ENCODE measurements at places on chromosomes 5 and 9.

- DNase-seq, result no peak
Observed at GRCh38 chr5:32387211-32387610, 57.3 kb downstream of the ZFR start.

- DNase-seq, result no peak
Observed at GRCh38 chr9:79507801-79508200, 64.0 kb upstream of the TLE4 start.

GRCh38 chr5:116939641-116940040 lies 365.0 kb upstream of the SEMA6A start:
- DNase-seq, result no peak

DNA sequence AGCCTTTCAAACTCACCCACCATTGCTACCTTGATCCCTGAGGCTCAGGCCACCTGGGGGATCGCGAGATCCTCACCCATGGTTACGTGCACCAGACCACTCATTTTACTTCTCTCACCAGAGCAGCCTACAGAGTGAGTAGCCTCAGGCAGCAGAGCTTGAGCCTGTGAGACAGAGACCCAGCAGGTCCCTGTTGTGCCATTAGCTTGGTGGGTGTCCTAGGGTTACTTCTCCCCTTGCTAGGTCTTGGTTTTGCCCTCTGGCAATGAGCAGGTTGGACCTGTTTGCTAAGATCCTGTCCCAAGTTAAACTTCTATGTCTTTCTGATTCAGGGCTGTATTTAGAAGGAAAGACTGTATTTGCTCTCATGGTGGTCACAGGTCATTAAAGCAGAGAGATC lies 21.8 kb downstream of the WHRN start:
- no peak for DNase-seq

DNA sequence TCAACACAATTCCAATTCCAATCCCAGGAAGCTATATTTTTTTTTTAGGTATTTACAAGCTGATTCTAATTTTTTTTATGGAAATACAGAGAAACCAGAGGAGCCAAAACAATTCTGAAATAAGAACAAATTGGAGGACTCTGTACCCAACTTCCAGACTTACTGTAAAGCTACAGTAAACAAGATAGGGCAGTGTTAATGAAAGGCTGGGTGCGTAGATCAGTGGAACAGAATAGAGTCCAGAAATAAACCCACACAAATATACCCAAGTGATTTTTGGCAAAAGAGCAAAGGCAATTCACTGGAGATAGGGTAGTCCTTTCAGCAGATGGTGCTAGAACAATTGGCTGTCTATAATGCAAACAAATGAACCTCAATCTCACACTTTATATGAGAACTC lies 50.6 kb downstream of the WHRN start:
- no peak for DNase-seq

GRCh38 chr9:106962615-106963363 lies 99.8 kb downstream of the ZNF462 start:
- no peak for DNase-seq

- no peak for DNase-seq
Observed at GRCh38 chr9:123355761-123356431, at the start of gene CRB2. CRB2 (plus strand) TSS chr9:123356197; CDS start chr9:123356261, 64 bp downstream.

GRCh38 chr9:115234094-115234493 lies 116.1 kb upstream of the TNC start:
- DNase-seq, result no peak

DNA sequence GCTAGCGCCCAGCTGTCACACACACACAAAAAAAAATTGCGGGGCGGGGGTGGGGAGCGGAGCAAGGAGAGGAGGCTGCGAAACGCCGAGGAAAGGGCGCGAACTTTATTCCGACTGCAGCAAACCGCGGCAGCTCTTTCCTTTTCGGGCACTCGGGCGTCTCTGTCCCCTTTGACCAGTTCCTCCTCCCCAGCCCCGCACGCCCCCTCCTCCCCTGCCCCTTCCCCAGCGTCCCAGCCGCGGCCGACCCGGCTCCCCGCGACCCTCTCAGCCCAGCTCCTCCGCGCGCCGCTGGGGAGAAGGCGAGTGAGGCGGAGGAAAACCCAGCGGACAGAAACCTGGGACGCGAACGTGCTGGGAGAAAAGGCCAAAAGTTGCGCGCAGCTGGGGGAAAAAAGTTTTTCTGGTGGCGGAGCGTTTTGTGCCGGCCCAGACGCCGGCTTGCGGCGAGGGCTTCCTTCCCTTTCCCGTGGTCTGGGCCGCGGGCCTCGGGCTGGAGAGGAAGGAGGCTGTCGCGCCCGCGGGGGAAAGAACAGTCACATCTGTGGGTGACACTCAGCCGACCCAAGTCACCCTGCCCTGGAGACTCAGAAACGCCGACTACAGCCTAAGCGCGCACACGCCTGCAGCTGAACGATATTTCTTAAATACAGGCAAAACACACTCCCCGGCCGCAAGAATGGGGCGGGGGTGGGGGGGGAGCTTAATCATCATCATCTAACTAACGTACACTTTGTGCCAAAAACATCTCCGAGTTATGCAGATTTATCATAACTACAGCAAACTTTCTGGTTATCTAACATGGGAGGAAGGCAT lies 1.1 kb upstream of the BNC2 start:
- DNase-seq, result no peak

- DNase-seq, result no peak
Observed at GRCh38 chr5:53783624-53784228, 223.3 kb downstream of the NDUFS4 start.

- DNase-seq, result peak; percentile 17
Observed at GRCh38 chr9:93058355-93059010, at the start of gene SUSD3. SUSD3 (plus strand) TSS chr9:93058701; CDS start chr9:93058743, 42 bp downstream.

- DNase-seq, result no peak
Observed at GRCh38 chr5:127571314-127572131, 54.1 kb downstream of the PRRC1 start.

DNA sequence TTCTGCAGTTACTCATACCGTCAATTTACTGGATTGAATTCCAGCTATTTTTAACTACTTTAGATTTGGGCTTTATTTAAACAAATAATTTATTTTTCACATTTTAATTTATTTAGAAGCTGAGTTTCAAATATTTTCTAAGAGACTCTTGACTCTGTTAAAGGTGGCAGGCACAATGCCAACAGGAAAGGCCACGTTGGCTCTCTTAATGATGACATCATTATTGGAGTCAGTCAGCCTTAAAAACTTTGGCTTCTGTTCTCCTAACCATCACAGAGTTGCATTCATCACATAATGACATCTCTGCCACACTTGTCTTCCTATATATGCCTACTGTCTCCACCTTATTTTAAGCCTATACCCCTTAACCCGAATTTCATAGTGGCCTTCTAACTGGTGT lies 172.3 kb upstream of the PLPPR1 start:
- no peak for DNase-seq

DNA sequence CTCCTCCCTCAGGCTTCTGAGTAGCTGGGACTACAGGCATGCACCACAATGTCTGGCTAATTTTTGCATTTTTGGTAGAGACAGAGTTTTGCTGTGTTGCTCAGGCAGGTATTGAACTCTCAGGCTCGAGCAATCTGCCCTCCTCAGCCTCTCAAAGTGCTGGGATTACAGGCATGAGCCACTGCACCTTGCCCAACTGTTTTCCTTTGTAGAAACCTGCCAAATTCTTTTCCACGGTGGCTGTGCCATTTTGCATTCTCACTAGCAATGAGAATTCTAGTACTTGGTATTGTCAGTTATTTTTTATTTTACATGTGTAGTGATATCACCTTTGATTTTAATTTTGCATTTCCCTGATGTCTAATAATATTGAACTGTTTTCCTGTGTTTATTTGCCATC lies 7.8 kb downstream of the RMI1 start:
- no peak for DNase-seq

DNA sequence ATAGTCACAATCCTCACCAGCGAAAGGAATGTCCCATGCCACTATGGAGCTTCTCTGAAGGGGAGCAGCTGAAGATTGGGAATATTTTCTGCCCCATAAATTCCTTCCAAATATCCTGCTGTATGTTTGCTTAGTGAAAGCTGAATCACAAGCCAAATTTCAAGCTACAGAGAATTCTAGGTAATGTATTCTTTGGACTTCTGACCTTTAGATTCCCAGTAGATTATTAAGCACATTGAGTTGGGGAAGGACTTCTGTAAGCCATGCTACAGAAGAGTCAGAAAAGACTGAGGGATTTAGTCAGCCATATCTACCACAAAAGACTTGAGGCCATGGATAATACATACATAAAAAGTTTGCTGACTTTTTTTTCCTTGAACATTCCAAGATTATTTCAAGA lies 1342.0 kb upstream of the NUDT12 start:
- no peak for DNase-seq

DNA sequence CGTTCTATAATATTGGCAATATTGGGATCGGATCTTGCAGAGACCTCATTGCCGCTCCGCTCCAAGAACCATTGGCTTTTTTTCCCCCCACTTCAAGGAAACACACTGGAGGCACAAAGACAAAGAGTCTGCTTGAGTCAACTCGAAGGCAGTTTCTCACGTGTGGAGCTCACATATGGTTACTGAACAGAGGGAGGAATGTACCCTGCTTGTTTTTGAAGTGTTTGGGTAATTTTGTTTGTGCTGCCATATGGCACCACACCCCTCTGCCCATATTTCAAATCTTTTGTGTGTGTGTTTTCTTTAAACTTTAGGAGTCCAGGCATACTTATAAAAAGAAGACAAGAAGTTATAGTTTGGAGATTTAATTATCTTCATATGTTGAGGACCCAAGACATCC lies 595.9 kb downstream of the DTWD2 start:
- no peak for DNase-seq

GRCh38 chr5:139651043-139651834 lies 3.1 kb downstream of the CXXC5 start:
- DNase-seq, result no peak

DNA sequence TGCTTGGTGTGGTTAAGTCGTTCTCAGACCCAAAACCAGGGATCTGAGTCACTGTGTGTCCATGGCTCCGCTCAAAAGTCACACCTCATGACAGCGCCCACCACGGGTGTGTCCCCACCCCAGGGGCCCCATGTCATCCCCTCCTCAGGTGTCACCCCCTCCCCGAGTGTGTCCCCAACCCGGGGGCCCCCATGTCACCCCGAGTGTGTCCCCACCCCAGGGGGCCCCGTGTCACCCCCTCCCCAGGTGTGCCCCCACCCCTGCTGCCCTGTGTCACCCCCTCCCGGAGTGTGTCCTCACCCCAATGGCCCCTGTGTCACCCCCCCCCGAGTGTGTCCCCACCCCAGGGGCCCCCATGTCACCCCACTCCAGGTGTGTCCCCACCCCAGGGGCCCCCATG lies 5.1 kb downstream of the LRRC14B start:
- no peak for DNase-seq

DNA sequence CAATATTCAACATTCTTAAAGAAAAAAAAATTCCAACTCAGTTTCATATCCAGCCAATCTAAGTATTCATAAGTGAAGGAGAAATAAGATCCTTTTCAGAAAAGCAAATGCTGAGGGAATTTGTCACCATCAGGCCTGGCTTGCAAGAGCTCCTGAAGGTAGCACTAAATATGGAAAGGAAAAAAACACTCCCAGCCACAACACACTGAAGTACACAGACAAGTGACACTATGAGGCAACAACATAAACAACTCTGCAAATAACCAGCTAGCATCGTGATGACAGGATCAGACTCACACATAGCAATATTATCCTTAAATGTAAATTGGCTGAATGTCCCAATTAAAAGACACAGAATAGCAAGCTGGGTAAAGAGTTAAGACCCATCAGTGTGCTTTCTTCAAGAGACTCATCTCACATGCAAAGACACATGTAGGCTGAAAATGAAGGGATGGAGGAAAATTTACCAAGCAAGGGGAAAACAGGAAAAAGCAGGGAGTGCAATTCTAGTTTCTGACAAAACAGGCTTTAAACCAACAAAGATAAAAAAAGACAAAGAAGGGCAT lies 33.1 kb downstream of the ANKRD33B start:
- no peak for DNase-seq

DNA sequence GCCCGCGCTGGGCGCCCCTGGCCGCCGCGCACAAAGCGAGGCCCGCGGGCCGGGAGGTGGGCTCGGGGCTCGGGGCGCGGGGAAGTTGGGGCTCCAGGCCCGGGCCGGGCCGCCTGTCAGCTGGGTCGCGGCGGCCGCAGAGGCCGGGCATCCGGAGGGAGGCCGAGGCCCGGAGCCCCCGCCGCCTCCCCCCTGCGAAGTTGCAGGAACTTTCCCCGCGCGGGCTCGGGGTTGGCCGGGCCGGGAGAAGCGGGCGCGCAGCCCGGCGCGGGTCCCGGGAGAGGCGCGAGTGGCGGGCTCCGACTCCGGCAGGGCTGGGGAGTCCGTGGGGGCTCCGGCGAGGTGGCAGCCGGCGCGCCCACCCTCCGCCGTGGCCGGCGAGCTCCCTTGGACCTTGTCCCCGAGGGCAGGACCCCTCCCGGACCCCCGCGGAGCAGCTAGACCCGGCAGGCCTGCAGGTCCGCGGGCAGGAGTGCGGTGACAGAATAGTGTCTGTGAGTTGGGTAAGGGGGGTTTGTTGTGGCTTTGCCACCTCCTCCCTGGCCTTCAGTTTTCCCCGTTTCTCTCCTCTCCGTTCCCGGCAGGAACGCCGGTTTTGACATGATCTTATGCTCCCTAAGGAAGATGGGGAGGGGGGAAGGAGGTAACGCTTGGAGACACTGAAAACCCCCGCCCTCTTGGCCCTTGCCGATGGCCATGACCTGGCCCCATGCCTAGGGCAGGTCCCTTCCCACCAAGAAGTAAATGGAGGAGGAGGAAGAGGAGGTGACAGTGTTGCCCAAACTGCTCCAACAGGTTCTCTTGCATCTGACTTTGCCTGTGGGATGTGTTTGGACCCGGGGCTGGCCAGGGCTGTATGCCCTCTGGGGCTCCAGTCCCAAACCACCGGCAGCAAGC lies 942 bp downstream of the PHF2 start:
- no peak for DNase-seq

All from hematopoietic multipotent progenitor cell treated with erythropoietin and hydrocortisone succinate and interleukin-3 and kit ligand, for 15 days (in vitro differentiated cells).